Stimulated activated CD8-positive, alpha-beta memory T cell treated with anti-CD3 and anti-CD28 coated beads, Interleukin-4, amount 100 ng/mL, for 1 hour (primary cell): ENCODE measurements at places on chromosomes 16 and 17.

DNA sequence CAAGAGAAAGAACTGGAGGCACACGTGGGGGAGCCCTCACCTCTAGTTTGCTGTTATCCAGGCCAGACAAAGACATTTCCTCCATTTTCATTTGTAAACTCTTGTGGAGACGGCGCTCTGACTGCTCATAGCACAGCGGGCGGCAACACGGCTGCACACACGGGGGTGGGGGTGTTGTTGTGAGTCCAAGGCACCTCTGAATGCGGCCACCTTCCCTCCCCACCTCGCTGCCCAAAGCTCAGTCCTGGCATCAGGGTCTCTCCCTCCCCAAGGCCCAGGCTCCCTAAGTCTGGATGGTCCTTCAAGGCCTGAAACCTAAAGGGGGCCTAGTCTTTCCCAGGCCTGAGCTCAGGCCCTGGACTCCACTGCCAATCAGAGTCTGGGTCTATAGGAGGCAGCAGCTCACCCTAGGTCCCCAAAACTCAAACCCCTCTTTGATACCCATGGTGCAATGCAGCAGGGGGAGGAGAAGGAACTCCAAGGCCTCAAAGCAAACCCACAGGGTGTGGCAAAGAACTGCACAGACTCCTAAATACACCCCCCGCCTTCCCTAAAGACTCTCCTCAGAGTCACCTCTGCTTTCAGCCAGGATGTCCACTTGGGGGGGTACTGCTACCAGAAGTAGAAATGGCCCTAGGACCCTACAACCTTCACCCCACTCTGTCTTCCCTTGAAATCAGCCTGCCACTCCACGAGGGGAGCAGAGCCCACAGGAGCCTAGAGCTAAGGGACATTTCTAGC lies 1.5 kb downstream of the ATXN7L3 start:
- no peak for DNase-seq

DNA sequence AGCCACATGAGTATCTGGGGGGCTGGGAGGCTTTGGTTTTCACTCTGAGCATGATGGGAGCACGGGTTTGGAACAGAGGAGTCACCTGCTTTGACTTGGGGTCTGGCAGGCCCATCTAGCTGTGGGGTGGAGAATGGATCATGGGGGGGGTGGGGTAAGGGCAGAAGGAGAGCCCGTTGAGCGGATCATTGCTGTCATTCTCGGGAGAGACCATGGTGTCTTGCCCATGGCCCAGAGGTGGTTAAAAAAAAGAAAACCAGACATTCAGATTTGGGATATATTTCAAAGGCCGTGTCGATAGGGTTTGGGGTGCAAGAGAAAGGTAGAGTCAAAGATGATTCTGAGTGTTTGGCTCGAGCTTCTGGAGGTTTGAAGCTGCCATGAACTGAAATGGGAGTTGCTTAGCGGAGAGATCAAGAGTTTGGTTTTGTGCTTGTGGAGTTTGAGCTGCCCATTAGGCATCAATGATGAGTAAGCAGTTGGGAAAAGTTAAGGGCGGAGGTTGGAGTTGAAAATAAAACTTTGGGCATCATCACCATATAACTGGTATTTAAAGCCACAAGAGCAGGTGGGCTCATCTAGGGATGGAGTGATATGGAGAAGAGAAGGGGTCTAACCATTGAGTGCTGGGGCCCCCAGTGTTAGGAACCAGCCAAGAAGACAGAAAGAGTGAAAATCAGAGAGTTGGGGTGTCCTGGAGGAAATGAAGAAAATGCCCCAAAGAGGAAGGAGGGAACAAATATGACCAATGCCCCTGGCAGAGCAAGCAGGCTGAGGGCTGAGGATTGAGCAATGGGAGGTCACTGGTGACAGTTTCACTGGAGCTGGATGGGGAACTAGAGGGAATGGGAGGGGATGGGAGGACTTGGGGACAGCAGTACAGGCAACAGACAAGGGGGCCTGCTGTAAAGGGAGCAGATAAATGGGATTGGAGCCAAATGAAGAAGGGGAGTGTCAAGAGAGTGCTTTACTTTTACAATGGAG lies 1.9 kb downstream of the NOD2 start:
- DNase-seq = no peak

DNA sequence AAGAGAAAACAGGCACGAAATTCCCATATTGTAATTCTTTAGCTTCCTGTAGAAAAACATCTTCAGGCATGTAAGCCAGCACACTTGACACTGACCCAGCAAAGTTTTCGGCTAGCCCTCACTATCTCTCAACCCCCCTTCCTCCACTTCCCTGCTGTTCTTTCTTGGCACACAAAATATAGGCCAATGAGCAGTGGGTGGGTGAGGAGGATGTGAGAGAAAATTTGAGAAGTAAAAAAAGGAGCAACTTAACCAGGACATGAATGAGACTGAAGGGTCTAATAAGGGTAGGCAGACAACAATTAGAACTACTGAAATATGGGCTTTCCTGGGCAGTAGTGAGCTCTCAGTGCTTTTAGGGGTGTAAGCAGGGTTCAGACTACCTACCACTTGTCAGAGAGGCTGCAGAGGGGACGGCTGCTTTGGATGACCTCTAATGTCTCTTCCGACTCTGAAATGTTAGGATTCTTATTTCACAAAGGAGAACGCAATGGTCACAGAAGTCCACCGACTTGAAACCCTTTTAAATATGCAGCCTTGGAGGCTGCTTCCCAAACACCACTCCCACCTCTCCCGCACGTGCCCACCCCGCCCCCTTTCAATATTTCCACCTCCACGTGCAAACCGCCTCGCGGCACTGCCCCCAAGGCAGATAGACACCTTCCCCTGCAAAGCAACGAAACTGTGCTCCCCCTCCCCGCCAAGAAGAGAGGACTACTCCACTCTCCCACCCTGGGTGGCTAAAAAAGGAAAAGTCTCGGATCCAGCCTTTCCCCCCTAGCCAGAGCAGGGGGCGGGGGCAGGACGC lies 889 bp downstream of the MBTD1 start:
- DNase-seq = no peak

- no peak for DNase-seq
These were observed 1.1 kb upstream of the ZNF200 start for GRCh38 chr16:3235856-3236669.

GRCh38 chr16:14579266-14579665 lies 50.8 kb downstream of the PARN start:
- no peak for DNase-seq

GRCh38 chr17:74682471-74683190 lies 30.1 kb downstream of the CD300LF start:
- no peak for DNase-seq

GRCh38 chr17:72158895-72159885 lies 38.4 kb downstream of the SOX9 start:
- DNase-seq = no peak

- DNase-seq = no peak
These were observed at the start of gene NGFR for GRCh38 chr17:49494986-49495841. Gene NGFR, plus strand, starts transcription at chr17:49495293. Its CDS starts 125 bp downstream, at chr17:49495418.

GRCh38 chr17:40515491-40516041 lies 14.1 kb upstream of the TNS4 start:
- DNase-seq = no peak

GRCh38 chr16:57316390-57317017 lies 32.0 kb upstream of the PLLP start:
- no peak for DNase-seq
